Transverse colon (tissue), 4 donors: ENCODE measurements at places on chromosomes 4 and X.

- no peak for DNase-seq
Measured at GRCh38 chr4:6414578-6414977, 57.8 kb downstream of the PPP2R2C start.

- no peak for DNase-seq
Measured at GRCh38 chr4:75101906-75102786, 169.2 kb downstream of the PARM1 start.

DNA sequence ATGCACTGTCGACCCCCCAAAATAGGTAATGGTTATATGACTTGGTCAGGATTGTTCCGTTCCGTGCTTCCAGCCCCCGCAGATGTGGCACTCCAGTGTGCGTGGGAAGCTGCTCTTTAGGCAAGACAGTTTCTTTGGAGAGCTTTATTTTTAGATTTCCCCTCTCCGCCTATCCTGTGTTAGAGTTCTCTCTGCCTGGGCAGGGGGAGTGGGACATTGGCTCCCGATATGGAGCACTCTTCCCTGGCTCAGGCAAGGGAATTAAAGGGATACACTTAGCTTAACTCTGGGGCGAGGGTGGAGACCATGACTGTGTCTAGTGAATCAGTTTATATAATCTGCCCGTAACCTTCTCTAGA, 36.0 kb downstream of the DLG3 start:
- no peak for DNase-seq

DNA sequence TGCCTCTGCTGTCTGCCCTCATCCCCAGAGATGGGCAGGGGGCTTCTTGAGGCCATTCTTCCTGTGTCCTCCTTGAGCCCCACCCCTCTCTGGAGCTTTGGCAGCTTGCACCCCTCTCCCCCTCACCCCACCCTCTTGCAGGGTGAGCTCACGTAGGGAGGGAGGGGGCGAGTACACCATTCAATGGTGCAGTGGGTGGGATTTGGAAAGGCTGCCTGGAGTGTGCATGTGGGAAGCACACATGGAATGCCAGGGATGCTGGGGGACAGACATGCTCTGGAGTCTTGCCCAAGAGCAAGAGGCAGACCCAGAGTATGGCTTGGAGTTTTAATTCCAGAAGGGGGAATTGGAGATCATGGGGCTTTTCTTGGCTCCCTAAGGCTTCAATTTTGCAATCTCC, 5.6 kb downstream of the PAK3 start:
- DNase-seq: no peak

GRCh38 chr4:111074523-111075114, 451.7 kb upstream of the PITX2 start:
- DNase-seq: no peak

GRCh38 chrX:45505214-45505613, 304.5 kb upstream of the DIPK2B start:
- no peak for DNase-seq

DNA sequence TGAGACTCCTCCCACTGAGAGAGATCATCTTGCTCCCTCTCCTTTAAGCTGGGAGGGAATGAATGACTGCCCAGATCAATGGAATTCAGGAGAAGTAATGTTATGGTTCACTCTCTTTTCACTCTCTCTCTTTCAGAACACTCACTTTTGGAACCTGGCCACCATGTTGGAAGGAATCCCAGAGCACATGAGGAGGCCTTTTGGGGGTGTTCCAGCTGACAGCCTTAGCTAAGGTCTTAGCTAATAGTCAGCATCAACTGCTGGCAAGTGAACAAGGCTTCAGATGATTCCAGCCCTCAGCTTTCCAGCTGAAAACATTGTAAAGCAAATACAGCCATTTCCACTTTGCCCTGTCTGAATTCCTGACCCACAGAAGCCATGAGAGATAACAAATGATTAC, 124.0 kb upstream of the CLNK start:
- DNase-seq: no peak

DNA sequence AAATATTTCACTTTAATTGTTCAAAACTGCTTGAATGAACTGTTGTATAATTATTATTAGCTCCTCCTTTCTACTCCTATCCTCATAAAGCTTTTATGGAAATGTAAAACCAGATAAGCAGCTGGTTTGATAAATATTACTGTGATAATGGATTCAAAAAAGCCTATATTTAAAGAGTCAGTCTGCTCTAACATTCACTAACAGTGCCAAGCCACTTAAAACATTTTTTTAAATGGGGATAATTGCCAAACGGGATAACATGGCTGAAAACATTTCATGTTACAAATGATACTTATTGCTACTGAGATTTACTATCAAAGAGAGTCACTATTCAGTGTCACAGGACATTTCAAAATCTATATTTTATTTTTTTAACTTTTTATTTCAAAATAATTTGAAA, 17.4 kb downstream of the ARHGAP24 start:
- no peak for DNase-seq

- no peak for DNase-seq
Measured at GRCh38 chr4:138297743-138298405, 55.7 kb upstream of the SLC7A11 start.
